ENCODE measurements at places on chromosomes 12 and 14. TPM values are rescaled to one million over a fixed set of nuclear protein-coding genes. Genes with fewer than 3 reads are reported as not detected.

The PIK3C2G gene
- total RNA-seq, result not detected

The BAZ1A gene
- 35.2 TPM for total RNA-seq

The GYS2 gene
- not detected for total RNA-seq

The ZFHX2 gene
- total RNA-seq, result 0.33 TPM

The ACOT6 gene
- total RNA-seq, result not detected

The CPNE8 gene
- total RNA-seq, result 10.5 TPM

The TAS2R31 gene
- 2.6 TPM for total RNA-seq

- no peaks in the 10 kb centered on the region for H3K27me3 ChIP-seq
- H3K27ac ChIP-seq, result no peak overlapping the region
- H3K4me1 ChIP-seq, result peaks cover 18% of the 10 kb centered on the region
- no peak overlapping the region for H3K4me3 ChIP-seq
- DNase-seq, result peak; percentile 74
- no peaks in the 10 kb centered on the region for H3K36me3 ChIP-seq
Observed at GRCh38 chr12:24379861-24380521, 430.5 kb upstream of the SOX5 start.

- no peak overlapping the region for H3K27ac ChIP-seq
- no peaks in the 10 kb centered on the region for H3K4me1 ChIP-seq
- no peaks in the 10 kb centered on the region for H3K36me3 ChIP-seq
- H3K4me3 ChIP-seq, result no peak overlapping the region
- H3K27me3 ChIP-seq, result no peaks in the 10 kb centered on the region
Observed at GRCh38 chr14:40053416-40053815, 621.2 kb upstream of the FBXO33 start.

DNA sequence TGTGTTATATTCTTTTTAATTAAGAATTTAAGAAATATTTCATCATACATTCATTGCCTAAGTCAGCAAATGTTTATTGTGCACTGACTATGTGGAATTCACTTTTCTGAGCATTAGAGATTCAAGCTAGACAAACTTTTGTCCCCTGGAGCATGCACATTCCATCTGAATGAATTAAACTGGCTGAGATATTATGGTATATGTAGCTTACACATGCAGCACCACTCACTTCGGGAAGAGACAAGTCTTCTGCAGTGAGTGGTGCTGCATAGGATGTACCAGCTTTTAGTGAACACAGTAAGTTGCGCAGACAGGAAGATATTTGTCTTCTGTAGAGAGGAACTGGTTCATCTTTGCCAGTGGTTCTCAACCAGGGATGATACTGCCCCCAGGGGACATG, 318.4 kb downstream of the SYT1 start:
- H3K4me3 ChIP-seq, result no peak overlapping the region
- no peaks in the 10 kb centered on the region for H3K27me3 ChIP-seq
- no peak overlapping the region for H3K27ac ChIP-seq
- no peaks in the 10 kb centered on the region for H3K36me3 ChIP-seq

GRCh38 chr12:124767066-124767821, 96.4 kb downstream of the SCARB1 start:
- H3K4me3 ChIP-seq, result no peak overlapping the region
- no peaks in the 10 kb centered on the region for H3K36me3 ChIP-seq
- H3K27me3 ChIP-seq, result no peaks in the 10 kb centered on the region
- no peak overlapping the region for H3K27ac ChIP-seq
- H3K4me1 ChIP-seq, result peaks cover 10% of the 10 kb centered on the region

- no peak for DNase-seq
- no peak overlapping the region for H3K4me3 ChIP-seq
- H3K36me3 ChIP-seq, result peaks cover 23% of the 10 kb centered on the region
- peak overlapping the region; percentile 26 for H3K27ac ChIP-seq
- H3K27me3 ChIP-seq, result no peaks in the 10 kb centered on the region
Observed at GRCh38 chr12:132813443-132813842, 15.2 kb downstream of the GOLGA3 start.

GRCh38 chr14:32497248-32497647, 168.2 kb downstream of the AKAP6 start:
- peak overlapping the region; percentile 6 for H3K4me3 ChIP-seq
- no peaks in the 10 kb centered on the region for H3K27me3 ChIP-seq
- H3K36me3 ChIP-seq, result no peaks in the 10 kb centered on the region
- H3K4me1 ChIP-seq, result peaks cover 3% of the 10 kb centered on the region
- no peak overlapping the region for H3K27ac ChIP-seq

GRCh38 chr14:74945261-74945851, 10.0 kb downstream of the PGF start:
- H3K4me1 ChIP-seq, result peaks cover 14% of the 10 kb centered on the region
- no peak for DNase-seq
- no peak overlapping the region for H3K27ac ChIP-seq
- no peak overlapping the region for H3K4me3 ChIP-seq

DNA sequence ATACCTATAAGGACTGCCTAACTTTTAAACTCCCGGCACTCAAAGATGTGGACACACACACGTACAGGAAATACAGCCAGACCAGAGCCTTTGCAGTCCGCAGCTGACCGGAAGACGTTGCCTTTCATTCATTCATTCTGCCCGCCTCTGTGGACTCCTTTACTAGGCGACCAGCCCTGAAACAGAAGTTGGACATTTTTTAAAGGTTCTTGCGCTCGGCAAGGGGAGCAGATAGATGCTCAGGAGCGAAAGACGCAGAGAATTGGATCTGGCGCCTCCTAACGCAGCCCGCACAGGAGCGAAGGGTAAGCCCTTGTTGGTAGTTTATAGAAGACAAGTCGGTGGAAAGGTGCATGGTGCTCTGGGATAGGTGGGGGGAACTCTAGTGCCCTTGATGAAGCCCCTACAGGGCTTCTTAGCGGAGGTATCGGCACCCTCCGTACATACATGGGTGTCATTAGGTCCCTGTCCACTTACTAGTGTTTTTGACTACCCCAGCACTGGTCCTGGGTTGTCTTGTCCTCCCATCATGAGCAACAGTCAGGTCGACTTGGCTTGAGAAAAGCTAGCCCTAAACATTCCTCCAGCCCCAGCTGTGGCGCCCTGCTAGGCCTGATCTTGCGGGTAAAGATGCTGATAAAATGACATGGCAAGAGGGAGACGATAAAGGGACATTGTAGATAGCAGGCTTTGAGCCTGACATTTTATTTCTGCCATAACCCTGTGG, at the start of gene KDM2B:
KDM2B (minus strand) TSS at position 65 of the 727 bp plus-strand sequence. CDS start 112 bp downstream, outside the sequence.
- peak within 1 kb of the TSS; percentile 67 for H3K4me3 ChIP-seq
- peaks cover 29% of the 10 kb centered on the region for H3K4me1 ChIP-seq
- H3K27me3 ChIP-seq, result no peaks in the 10 kb centered on the region
- peak; percentile 64 for DNase-seq

GRCh38 chr14:87581298-87581697, 411.7 kb downstream of the GALC start:
- no peaks in the 10 kb centered on the region for H3K4me1 ChIP-seq
- no peak overlapping the region for H3K27ac ChIP-seq
- no peaks in the 10 kb centered on the region for H3K36me3 ChIP-seq
- H3K4me3 ChIP-seq, result no peak overlapping the region

GRCh38 chr14:84323450-84323849, 1206.5 kb upstream of the FLRT2 start:
- H3K4me3 ChIP-seq, result no peak overlapping the region
- H3K27ac ChIP-seq, result no peak overlapping the region
- H3K36me3 ChIP-seq, result no peaks in the 10 kb centered on the region
- H3K4me1 ChIP-seq, result no peaks in the 10 kb centered on the region
- DNase-seq, result no peak
